Naive thymus-derived CD4-positive, alpha-beta T cell (primary cell): ENCODE measurements at places on chromosomes 3 and 15. TPM values are rescaled to one million over a fixed set of nuclear protein-coding genes. Genes with fewer than 3 reads are reported as not detected.

HDC gene
- polyA plus RNA-seq, result not detected

KLHL40 gene
- not detected for polyA plus RNA-seq

RAB27A gene
- polyA plus RNA-seq, result 17.6 TPM

PPARG gene
- polyA plus RNA-seq, result not detected

STX19 gene
- 0.45 TPM for polyA plus RNA-seq

KNG1 gene
- not detected for polyA plus RNA-seq

CPN2 gene
- not detected for polyA plus RNA-seq

FETUB gene
- polyA plus RNA-seq, result not detected

SLC15A2 gene
- not detected for polyA plus RNA-seq

SHC4 gene
- not detected for polyA plus RNA-seq

AHSG gene
- not detected for polyA plus RNA-seq

OXTR gene
- not detected for polyA plus RNA-seq

SLC6A20 gene
- polyA plus RNA-seq, result not detected

FAM174B gene
- polyA plus RNA-seq, result 7.1 TPM

CD200R1 gene
- polyA plus RNA-seq, result 18.8 TPM

WDR49 gene
- polyA plus RNA-seq, result not detected

C3orf20 gene
- polyA plus RNA-seq, result 0.05 TPM

ZNF385D gene
- polyA plus RNA-seq, result not detected

UMPS gene
- polyA plus RNA-seq, result 41.8 TPM

CHRM5 gene
- polyA plus RNA-seq, result 0.15 TPM

MED12L gene
- not detected for polyA plus RNA-seq

GPR62 gene
- not detected for polyA plus RNA-seq

PP2D1 gene
- 0.29 TPM for polyA plus RNA-seq

CRBN gene
- 198 TPM for polyA plus RNA-seq
